ENCODE measurements at places on chromosomes 1 and 21.

- DNase-seq = no peak
These were observed 38.4 kb upstream of the FOXO6 start for GRCh38 chr1:41322835-41323234.

DNA sequence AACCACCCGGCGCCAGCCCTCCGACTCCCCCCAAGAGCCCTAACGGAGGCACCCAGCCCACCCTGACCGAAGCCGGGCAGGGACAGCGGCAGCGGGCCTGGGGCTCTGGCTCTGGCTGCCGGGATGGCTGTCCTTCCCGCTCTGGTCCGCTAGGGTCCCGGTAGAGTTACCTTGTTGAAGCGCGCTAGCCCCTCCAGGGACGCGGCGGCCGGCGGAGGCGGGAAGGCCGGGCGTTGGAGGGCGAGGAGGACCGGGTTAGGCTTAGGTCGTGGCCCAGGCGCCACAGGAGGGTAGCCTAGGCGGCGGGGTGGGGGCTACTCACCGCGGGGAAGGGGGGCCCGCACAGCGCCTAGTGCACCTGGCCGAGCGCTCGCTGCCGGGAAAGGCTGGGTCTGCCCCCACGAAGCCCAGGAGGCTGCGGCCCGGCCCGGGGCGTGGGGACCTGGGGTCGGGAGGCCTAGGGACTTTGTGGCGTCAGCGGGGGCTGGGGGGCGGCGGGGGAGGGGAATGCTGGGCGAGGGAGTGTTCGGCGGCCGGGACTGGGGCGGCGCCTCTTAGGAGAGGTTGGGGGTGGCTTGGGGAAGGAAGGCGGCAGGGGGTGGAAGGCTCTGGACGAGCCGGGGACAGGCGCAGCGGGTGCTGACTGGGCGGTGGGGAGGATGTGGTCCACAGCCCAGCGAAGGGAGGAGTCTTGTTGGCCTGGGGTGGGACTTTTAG is at the start of gene TRIM17:
TSS of gene TRIM17 (minus strand) at position 645 of the 717 bp plus-strand sequence. CDS start 1,789 bp downstream, outside the sequence.
- peak; percentile 42 for DNase-seq

- DNase-seq = no peak
These were observed 2.1 kb downstream of the SAMD11 start for GRCh38 chr1:925561-926421.

DNA sequence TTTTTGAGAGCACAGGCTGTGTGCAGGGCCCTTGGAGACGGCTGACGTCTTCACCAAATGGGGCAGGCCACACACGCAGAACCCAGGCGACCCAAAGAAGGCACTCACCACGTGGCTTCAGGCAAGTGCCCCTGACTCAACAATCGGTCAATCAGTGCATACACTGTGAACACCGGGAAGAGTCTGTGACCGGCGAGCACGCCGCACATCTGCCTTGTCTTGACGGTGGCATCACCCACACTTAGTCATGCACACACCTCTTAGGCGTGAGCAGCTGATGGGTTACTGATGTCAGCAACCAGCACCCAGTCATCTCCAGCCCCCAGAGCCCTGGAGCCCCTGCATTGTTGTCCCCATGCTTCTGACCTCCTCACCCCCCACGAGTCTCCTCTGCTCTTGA is 4.9 kb upstream of the LRRC3 start:
- DNase-seq = no peak

- DNase-seq = no peak
These were observed 42.9 kb downstream of the COP1 start for GRCh38 chr1:176164014-176164678.

DNA sequence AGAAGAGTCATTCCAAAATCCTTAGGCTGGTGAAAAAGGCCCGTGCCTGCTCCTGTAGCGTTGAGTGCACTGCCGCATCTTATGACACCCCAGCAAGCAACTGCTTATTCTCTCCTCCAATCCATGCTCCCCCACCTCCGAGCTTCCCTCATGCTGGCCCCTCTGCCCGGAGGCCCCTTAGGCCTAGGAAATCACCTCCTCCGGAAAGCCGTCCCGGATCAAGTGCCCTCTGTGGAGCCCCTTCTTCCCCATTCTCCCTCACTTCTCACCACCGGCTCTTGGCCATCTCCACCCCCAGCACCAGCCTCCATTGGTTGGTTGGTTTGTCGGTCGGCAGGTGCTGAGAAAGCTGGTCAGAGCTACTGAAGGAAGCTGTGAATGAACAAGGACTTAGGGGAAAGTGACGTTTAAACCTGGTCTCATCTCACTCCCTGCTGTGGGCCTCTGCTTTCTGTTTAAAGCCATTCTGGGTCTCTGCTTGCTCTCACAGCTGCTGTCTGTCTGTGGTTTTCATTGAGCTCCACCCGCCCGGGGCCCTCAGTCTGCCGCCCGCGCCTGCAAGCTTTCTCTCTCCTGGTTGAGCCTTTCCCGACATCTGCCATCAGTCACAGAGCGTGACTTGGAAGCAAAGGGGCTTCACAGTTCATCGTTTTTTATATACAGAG is 122.2 kb downstream of the KCNN3 start:
- no peak for DNase-seq

Measured in DMS79 (cell line).